AG10803 (cell line): ENCODE measurements at places on chromosomes 16 and 17.

DNA sequence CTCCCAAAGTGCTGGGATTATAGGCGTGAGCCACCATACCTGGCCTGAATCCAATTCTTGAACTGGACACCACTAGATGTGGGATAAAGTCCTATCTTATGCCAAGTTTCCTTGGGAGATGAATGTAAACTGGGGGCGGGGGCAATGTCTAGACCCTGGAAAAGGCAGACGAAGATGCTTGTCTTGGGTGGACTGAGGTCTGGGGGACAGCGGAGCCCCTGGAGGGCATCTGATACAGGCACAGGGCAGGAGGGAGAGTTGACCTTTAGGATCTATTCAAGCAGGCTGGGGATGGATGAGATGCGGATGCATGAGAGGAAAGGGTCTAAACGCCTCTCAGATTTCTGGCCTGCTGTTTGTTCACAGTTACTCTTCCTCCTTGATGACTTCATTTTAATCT lies 11.7 kb downstream of the C1QTNF1 start:
- DNase-seq: no peak

DNA sequence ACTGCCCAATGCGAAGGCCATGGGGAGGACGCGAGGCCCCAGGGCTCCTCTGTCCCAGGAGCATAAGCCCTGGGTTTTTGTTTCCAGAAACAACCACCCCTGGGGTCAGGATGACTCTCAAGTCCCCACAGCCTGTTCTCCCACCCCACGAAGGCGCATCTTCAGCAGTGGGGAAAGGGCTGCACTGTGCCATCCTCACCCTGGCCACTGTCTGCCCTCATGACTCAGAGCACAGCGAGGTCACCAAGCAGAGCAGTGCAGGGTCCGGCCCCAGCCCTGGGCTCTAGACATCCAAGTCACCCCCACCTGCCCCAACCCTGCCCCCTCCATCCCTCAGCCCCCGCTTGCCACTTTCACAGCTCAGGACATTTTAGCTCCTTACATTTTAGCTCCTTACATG lies 22.7 kb upstream of the KSR1 start:
- no peak for DNase-seq

DNA sequence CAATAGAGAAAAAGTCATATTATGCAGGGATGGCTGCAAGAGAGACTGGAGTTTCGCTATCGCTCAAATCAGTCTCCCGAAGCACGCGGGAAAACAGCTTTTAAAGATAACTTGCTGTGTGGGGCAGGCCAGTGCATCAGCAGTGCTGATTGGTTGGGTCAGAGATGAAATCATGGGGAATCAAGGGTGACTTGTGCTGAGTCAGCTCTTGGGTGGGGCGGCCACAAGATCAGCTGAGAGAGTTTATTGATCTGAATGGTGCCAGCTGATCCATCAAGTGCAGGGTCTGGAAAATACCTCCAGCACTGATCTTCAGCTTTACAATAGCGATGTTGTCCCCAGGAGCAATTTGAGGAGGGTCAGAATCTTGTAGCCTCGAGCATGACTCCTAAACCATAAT lies 430.5 kb downstream of the RBFOX1 start:
- DNase-seq: no peak

DNA sequence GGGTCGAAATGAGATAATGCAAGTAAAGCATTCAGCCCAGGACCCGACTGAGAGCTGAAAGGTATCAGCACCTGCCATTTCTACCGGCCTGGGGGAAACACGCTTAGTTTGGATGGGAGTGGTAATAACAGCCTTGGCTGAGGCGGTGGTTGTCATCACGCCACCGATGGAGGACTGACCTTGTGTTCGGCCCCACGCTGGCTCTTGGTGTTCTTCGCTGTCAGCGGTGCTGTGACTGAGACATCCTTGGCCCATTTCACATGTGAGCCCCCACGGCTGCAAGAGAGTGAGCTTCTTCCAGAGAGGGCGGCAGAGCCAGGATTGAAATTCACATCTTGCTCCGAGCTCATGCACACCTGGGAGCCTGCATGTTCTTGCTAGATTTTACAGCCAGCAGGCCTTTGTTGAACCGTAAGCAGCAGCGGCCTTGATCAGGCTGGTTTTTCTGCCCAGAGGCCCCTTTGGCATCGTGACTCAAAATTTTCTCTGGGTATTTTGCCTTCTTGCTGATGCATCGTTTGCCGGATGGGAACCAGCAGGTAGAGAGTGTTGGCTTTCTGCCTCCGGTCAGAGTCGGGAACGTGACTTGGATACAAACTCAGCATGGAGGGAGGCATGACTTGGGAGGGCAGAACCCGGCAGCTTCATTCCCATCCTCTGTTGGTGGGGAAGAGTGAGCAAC lies 341.5 kb downstream of the SNX29 start:
- DNase-seq: no peak

- peak; percentile 56 for DNase-seq
Measured at GRCh38 chr17:63178530-63178929, 212.5 kb downstream of the TANC2 start.

DNA sequence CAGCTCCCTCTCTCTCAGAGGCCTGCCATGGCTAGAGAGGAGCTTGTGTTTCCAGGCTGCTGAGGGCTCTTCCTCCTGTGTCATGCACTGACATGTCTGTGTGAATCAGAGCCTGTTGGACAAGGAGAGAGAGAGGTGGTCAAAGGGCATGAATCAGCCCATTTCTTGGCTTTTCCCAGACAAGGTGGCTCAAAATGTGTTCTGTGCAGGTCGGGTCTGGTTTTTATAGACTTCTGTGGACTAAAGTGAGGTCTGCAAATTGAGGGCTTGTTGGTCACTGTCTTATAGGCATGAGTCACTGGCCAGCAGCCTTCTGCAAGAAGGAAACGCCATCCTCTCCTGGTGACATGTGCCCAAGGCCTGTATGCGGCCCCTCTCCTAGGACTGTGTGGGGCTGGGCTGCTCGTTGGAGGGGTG lies 97.9 kb downstream of the FOXL1 start:
- peak; percentile 64 for DNase-seq

DNA sequence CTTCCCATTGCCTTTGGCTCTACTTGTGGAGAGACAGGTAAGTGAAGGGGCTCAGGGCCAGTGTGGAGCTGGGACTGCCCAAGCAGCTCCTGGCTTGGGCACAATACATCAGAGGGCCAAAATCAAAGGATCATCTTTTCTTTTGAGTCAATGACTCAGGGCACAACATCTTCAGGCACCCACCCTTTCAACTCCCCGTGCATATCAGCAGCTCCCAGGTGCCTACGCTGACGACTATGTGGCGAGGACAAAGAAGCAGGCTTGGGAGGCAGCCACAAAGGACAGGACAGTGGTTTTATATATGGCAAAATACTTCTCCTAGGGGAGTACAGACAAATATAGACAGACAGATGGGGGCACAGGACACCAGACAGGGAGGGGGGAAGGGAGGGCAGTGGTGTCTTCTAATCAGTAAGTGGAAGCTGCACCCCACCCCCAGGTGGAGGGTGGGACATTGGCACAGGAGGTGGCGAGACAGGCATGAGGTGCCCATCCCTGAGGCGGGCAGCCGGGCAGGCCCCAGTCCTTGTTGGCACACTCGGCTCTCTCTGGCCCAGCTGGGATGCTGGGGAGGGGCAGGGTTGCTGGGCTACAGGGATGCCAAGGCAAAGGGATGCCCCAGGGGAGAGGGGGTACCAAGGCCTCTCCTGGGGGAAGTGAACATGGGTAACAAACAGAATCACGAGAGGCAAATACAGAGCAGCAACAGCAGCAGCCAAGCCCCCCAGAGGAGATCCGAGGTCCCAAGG lies 7.7 kb upstream of the ARL5C start:
- no peak for DNase-seq

DNA sequence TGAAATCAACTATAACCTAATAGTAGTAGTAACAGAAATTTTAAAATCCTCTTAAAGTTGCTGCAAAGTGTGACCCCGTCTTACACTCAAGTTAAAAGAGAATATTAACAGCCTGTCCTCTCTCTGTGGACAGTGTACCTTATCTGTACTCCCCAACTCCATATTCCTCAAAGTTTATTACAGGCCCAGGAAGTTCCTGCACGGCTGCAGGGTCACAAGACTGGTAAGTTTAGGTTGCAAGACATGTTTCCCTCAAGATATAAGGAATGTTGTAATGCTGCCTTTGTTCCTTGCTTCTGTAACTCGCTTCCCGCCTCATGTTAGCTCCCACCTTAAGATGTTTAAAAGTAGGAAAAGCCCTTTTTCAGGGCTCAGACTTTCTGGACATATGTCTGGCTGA lies 72.2 kb downstream of the ITFG1 start:
- DNase-seq: no peak

GRCh38 chr17:30222721-30223175 lies 12.7 kb downstream of the SLC6A4 start:
- no peak for DNase-seq

DNA sequence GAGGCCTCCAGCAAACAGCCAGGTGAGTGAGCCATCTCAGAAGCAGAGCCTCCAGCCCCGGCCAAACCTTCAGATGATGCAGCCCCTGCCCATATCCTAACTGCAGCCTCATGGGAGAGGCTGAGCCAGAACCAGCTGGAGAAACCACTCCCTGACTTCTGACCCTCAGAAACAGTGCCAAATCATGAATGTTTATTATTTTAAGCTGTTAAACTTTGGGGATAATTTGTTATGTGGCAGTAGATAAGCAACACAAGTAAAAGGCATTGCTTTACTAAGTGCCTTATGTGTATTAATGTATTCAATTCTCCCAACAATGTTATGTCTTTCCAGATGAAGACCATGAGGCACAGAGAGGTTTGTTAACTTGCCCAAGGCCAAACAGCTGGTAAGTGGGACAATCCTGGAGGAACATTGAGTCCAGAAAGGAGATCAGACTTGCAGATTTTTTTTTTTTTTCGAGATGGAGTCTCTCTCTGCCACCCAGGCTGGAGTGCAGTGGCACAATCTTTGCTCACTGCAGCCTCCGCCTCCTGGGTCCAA lies 59.6 kb downstream of the SOCS1 start:
- no peak for DNase-seq

GRCh38 chr16:57760357-57761160 lies 25.0 kb downstream of the KATNB1 start:
- no peak for DNase-seq

- no peak for DNase-seq
Measured at GRCh38 chr17:75090871-75091854, 3.4 kb downstream of the SLC16A5 start.

- DNase-seq: no peak
Measured at GRCh38 chr17:11430751-11431150, 167.5 kb upstream of the DNAH9 start.
